ENCODE measurements at places on chromosomes 2 and 18.

- DNase-seq = no peak
These were observed 157.2 kb downstream of the BABAM2 start for GRCh38 chr2:28047681-28048080.

- no peak for DNase-seq
These were observed 48.9 kb upstream of the ITGAV start for GRCh38 chr2:186540941-186541340.

DNA sequence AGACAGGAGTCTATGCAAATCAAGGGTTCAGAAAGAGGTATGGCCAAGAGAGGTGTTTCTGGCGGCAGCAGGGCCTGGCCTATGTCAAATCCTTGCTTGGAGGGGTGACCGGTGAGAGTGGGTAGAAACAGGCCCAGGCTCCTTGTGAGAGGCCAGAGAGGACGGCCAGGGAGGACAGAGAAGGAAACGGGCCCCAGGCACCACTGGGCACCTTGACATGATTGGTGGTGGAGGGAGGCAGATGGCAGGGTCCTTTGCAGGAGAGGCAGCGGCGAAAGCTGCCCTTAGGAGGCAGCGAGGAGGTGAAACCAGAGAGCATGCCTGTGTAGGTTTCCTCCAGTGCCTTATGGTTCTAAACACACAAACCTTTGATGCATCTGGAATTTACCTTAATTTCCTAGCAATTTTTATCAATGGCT, 6.2 kb downstream of the RAMP1 start:
- no peak for DNase-seq

- DNase-seq = no peak
These were observed 64.3 kb downstream of the NFATC1 start for GRCh38 chr18:79459946-79460480.

- DNase-seq = no peak
These were observed 31.9 kb upstream of the FOSL2 start for GRCh38 chr2:28360718-28361293.

GRCh38 chr2:163612332-163612731, 123.5 kb downstream of the FIGN start:
- DNase-seq = no peak

DNA sequence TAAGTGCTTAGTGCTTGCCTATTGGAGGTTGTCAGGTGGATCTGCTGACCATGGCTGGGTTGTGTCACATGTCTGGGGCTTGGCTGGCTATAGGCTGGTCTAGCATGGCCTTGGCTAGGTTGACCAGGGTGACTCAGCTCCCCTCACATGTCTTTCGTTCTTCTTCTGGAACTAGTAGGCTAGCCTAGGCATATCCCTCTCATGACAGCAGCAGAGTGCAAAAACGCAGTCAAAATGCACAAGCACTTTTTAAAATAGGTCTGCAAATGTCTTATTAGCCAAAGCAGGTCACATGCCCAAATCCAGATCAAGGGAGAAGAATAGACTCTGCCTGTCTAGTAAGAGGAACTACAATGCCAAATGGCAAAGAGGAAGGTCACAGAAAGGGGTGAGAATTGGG, 179.7 kb upstream of the ACVR2A start:
- DNase-seq = no peak

DNA sequence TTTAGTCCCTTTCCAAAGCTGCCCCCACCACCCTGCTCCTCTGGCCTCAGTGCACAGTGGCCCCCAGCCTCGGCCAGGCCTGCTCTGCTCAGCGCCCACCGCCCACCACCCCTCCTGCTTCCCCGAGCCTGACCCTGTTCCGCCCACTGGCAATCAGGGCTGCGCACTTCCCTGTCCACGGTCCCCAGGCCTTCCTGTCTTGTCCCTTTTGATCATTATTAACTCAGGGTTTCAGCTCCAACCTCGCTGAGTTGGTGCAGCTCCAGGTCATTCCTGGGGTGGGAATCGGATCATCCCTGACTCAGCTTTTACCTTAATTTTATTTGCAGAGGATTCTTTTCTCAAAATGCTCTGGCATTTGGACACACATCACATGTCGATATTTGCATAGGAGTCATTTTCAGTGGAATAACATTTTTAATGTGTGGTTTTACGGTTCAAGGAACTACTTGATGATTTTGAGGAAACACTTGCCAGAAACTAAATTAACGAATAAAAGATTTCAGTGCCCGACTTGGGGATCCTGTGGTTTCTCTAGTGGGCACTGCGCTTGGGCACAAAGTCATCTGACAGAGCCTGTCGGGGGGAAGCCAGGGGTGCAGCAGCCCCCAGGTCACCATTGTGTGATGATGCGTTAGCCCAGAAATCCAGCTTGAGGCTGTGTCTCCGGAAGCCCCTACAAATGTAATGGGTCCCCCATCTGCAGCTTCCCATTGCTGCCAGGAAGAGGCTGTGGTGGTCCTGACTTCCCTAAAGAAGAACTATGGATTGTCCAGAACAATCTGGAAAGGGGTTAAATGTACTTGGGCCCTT, 1.0 kb upstream of the ESPNL start:
- DNase-seq = no peak

GRCh38 chr2:216761133-216761532, 65.8 kb upstream of the IGFBP5 start:
- no peak for DNase-seq

- no peak for DNase-seq
These were observed 9.6 kb downstream of the CYB5A start for GRCh38 chr18:74281980-74282754.

DNA sequence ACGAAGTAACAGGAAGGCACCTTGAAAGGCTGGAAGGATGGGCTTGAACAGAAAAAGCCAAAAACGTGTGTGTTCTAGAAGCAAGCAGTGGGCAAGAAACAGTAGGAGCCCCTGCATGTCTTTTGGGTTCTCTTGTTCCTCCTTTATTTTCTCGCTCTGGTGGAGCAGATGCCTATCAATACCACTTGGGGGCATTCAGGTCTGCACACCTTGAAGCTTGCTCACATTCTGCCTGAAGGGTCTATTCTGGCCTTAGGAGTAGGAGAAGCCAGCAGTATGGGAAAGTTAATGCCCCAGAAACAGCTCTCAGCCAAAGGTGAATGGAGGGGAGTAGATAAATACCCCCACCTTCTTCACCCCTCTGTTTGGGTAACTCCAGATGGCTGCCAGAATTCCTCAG, 204.5 kb downstream of the TXNL1 start:
- no peak for DNase-seq

DNA sequence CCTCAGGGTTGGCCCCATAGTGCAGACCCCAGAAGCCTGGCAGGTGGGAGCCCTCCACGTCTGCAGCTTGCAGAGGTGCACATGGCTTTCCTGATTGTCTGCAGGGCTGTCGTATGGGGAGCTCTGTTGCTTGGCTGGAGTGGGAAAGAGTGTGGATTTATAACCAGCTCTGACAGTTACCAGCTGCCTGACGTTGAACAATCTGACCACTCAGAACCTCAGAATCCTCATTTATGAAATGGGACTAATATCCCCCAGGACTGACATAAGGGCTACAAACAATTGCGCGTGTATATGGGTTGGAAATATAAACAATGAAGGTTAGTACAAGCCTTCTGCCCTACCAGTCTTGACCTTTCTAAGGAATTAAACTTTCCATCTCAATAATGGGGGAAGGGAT, 13.9 kb upstream of the PXDN start:
- DNase-seq = no peak

GRCh38 chr2:3185910-3186309, 191.7 kb downstream of the EIPR1 start:
- no peak for DNase-seq

DNA sequence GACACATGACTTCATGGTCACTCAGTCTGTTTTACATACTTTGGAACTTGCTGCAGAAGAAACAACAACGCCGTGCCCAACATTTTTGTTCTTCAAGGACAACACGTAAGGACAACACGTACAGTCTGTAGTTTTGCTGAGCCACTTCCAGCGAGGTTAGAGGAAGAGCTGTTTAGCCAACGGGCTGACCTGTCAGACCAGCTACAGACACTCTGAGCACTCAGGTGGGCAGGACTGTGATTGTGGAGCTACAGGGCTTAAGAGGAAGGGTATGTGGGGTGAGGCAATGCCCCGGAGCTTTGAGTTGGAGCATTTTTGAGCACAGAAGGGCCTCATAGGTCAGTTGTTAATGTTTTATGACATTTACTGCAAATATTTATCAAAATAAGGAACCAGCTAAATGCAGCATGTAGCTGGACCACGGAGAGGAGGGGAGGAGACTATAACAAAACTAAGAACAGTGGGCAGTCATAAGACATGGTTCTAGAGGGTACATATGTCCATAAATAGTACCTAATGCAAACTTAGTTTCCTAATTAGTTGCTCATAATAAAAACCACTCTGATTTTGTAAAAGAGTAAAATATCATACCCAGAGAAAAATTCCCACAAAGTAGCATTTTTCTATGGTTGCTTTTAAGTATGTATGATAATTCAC, 26.3 kb upstream of the NPC1 start:
- no peak for DNase-seq

GRCh38 chr18:8703092-8703709, 2.2 kb upstream of the MTCL1 start:
- DNase-seq = no peak

DNA sequence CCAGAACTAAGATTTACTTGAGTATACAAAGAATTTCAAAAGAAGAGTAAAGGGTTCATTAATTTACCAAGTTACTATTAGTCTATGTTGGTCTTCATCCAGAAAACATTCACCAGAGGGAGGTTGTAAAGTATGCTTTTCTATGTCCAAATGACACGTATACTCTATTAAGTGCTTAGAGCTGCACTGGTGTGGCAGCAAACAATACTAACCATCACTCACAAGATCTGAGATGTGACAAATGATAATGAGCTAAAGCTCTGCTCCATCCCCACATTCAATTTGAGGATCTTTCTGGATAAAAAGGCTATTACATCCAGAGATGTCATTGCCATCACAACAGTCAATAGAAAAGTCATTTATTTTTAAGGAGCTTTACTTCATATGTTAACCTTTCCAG, 926.5 kb upstream of the KLHL29 start:
- no peak for DNase-seq

DNA sequence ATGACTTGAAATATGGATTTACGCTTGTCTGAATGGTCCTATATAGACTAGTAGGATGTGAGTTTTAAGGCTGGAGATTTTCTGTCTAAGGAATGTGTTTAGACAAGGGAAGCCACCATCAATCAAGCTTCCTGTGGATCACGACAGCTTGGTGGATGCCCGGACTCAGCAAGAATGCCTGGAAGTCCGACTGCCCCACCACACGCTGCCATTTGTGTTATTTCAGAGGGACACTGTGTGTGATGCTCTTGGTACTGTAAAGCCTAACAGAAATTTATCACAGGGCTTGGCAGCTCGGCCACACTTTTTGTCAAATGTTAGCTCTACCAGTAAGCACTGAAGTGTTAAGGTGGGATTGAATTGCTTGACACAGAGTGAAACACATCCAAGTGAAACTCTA, 127.1 kb upstream of the CDH7 start:
- no peak for DNase-seq

- DNase-seq = no peak
These were observed 319.0 kb upstream of the CHAC2 start for GRCh38 chr2:53448591-53448990.

Measured in effector memory CD8-positive, alpha-beta T cell (primary cell).